ENCODE measurements at places on chromosomes 3 and 15. TPM values are rescaled to one million over a fixed set of nuclear protein-coding genes. Genes with fewer than 3 reads are reported as not detected.

GRCh38 chr3:48546203-48546829 is 10.3 kb downstream of the PFKFB4 start:
- DNase-seq: no peak

GRCh38 chr3:38268087-38268486 is 2.5 kb downstream of the SLC22A13 start:
- DNase-seq: no peak

GRCh38 chr3:45944830-45945620 is 1.8 kb downstream of the CXCR6 start:
- no peak for DNase-seq

DNA sequence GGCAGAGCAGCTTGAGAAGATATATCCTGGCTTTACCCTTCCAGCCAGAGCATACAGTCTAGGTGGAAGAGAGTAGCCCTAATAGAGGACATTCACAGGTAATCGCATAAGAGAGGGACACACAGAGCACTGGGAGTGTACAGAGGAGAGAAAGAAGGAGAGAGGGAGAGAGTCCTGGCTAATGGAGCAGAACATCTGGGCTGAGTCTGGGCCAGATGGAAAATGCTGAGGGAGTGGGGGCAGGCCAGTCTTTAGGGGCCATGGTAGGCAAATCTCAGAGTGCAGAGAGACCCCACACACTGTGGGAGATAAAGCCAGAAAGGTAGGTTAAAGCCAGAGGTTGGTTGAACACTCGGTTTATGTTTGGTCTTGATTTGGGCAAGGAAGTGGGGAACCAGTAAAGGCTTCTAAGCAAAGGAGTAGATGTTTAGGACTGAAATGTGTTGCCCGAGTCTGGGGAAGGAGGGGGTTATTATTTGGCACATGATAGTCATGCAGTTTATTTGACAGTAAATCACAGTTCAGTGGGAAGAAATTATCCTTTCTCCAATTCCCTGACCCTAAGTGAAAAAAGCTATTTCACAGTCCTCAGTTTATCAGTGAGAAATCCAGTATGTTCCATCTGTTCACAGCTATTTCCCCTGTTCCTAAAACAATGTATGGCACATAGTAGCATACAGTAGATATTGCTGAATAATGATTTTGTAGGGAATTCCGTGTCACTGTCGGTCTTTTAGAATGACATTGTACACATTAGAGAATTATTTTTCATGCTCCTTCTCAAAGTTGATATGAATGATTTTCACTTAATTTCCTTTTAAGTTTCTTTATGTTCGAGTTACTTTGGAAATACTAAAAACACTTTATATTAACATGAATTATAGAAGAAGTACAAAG is 45.7 kb downstream of the PDHB start:
- no peak for DNase-seq

GRCh38 chr3:100023150-100023549 is 91.2 kb downstream of the FILIP1L start:
- DNase-seq: no peak

GRCh38 chr3:10779293-10779805 is 36.7 kb upstream of the SLC6A11 start:
- no peak for DNase-seq

GRCh38 chr3:42661593-42662022 is 8.1 kb downstream of the ZBTB47 start:
- no peak for DNase-seq

DNA sequence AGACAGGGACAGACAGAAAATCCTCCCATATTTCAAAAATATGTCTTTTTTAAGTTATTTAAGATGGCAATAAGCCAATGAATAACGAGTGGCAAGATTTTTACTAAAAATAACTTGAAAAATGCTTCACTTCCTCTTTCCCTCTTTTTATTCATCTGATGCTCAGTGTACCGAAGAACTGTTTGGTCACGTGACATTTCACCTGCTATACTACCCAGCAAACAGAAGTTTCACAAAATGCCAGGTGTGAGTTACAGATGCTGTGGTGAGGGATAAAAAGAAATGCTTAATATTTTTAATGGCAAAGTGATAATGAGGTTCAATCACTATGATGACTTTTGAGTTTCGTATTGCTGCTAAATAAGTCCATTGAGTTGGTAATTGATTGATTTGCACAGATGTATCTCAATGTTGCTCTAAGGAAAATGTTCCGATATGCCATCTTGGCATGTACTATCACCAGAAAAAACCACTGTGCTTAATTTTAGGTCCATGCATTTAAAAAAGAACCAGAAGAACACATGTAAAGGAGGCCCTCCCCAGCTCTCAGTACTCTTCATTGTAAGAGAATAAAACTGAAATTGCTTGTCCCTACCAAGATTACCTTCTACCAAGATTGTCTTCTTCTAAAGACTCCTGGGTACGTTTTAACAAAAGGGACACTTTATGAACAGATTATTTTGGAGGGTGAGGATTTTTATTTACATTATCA is 26.0 kb upstream of the SEC62 start:
- no peak for DNase-seq

- DNase-seq: no peak
These were observed 622 bp upstream of the ZNF589 start for GRCh38 chr3:48240000-48240963.

GRCh38 chr15:39704689-39705088 is 78.0 kb downstream of the FSIP1 start:
- no peak for DNase-seq

DNA sequence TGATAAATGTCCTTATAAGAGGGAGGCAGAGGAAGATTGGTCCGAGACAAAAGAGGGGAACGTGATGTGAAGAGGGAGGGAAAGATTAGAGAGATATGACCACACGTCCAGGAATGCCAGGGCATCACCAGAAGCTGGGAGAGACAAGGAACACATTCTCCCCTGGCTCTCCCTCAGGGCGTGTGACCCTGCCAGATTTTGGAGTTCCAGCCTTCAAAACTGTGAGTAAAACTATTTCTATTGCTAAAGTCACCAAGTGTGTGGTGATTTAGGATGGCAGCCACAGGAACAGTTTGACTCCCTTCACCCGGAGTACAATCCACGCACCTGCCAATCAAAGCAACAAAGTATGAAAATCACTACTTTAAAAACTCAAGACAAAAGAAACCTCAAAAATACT is 32.1 kb upstream of the TJP1 start:
- no peak for DNase-seq

DNA sequence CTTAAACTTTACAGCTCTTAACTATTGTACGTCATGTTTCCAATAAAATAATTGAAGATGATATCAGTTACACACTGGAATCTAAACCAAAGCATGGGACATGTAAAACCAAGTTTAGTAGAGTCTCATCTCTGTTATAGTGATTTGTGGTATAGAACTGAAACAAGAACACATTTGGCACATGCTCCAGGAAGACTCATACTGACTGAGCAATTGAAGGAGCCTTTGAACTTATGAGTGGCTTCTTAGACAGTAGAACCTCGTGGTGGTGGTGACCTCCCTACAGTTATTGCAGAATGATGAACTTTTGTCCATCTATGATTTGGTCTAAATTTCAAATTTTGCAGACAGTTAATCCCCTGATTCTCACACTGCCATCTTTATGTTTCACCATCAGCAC is 729.7 kb downstream of the ROBO1 start:
- DNase-seq: no peak

GRCh38 chr3:30672959-30673358 is 66.6 kb downstream of the TGFBR2 start:
- no peak for DNase-seq

DNA sequence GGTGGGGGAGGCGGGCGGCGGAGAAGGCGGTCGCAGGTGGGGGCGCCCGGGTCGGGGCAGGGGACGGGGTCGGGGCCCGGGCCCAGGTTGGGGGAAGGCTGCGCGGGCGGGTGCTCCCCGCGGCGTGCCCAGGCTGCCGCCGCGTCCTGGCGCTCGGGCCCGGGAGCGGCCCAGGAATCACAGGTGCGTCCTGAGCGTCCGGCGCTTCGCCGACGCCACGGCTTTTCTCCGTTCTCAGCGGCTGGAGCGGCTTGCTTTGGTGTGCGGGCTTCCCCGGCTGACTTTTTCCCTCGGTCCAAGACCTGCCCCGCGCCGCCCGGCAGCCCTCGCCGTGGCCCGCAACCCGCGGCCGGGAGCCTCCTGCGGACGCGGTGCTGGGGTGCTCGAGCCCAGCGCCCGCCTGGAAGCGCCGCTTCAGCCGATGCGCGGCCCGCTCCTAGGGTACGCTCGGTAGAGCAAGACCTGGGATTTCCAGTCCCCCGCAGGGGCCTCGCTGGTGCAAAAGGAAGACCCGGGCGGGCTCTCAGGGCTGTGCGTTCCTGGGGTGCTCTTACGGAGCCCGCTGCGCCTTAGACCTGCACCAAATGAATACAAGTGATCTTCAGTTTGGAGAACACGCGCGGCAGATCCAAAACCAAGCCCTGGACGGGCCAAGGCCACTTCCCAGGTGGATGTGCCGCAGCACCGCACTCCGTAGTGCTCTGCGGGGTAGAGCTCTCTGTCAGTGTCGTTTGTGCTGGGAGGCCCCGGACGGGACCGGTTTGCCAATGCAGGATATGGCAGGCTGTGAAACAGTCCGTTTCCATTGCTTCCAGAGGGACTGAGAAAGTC is 639 bp downstream of the NIPA1 start:
- DNase-seq: no peak

DNA sequence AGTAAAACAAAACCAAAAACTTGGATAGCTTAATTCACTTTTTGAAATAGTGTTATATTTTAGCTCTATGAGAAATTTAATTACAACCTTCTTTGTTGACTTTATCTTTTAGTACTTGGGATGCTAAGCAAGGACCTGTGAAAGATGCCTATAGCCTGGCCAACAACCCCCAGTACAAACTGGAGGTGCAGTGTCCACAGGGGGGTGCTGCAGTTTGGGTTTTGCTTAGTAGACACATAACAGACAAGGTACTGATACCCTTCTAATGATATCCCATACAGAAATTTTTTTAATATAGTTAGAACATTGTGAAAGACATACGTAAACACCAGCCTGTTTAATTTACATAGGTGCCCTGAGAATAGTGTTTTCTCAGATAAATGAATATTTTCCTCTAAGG is 35.3 kb downstream of the CAPN7 start:
- DNase-seq: no peak

CMTM6 gene
- 42.1 TPM for total RNA-seq

FETUB gene
- not detected for total RNA-seq

KLHL25 gene
- total RNA-seq: 18.1 TPM

SH3GL3 gene
- not detected for total RNA-seq

RLBP1 gene
- total RNA-seq: not detected

GADL1 gene
- 0.27 TPM for total RNA-seq

OSTN gene
- total RNA-seq: not detected

ANKUB1 gene
- 0.81 TPM for total RNA-seq

CCR9 gene
- total RNA-seq: not detected
